OCI-LY7 (cell line): ENCODE measurements at places on chromosomes 7 and 10. TPM values are rescaled to one million over a fixed set of nuclear protein-coding genes. Genes with fewer than 3 reads are reported as not detected.

DNA sequence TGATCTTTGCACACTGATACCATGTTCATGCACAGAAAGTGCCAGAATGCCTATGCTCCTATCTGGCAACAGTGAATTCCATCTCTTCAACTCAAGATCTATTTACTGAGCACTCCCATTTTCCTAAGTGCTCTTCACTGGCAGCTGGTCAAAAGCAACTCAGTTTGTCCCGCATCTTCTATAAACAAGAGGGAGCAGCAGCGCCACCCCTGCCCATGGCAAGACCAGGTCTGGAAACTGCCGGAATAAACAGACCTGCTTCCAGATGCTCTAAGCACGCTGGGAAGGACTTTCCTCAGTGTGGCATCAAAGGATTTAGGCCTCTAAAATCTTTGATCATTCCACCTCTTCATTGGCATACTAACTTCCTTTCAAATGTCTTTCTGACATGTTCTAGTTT is 104.4 kb upstream of the MACROH2A2 start:
- DNase-seq: no peak

DNA sequence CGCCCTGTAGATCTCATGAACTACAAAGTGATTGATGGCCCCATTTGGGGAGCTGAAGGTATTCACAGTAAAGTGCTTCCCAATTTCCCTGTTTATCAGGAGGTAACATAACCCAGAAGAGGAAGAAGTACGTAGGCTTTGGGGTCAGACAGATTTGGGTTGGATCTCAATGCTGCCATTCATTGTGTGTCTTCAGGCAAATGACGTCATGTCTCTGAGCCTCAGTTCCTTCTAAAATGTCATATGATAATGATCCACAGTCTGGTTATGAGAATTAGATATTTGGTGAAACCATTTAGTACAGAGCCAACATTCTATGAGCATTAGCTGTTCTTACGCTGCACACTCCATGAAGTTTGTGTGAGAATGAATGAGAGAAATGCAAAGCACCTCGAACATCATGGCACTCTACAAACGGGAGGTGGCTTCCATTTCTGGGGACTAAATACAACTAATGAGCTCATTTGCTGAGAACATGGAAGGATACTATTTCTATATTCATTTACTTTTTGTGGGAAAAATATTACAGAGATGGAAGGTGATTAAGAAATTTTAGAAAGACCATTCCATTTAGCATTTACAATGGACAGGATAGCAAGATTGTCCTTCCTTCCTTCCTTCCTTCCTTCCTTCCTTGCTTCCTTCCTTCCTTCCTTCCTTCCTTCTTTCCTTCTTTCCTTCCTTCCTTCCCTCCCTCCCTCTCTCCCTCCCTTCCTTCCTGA is 13.8 kb upstream of the JCAD start:
- no peak for DNase-seq

DNA sequence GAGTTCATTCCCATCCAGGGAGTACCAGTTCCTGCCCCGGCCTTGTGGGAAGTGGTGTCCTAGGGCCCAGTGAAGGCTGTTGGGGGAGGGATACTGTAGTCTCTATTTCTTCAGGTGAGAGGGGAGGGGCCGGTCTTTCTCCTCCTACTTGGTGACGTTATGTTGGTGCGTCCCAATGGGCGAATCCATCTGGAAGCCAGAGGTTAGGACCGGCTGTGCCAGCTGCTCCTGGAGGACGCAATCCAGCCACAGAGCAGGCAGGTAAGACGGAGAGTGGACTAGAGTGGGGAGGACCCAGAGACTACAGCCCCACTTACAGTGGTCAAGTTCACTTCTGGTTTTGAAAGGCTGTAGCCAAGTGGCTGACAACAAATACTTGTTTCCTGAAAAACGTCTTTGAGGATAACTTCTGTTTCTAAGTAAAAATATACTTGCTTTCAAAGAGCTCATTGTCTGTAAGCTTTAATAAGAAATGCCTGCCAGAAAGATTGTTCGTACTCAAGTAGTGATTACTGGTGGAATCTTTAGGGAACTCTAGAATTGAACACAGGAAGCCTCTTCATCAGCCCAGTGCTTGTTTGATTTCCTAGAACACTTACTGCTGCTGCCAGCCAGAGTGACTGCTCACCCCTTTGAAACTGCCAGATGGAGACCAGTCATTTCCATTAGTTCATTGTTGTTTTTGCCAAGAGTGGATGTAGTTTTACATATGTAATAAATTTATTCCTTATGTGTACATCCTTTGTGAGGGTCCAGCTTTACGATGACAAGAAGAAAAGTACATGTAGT is 25.4 kb downstream of the RBM33 start:
- DNase-seq: no peak

DNA sequence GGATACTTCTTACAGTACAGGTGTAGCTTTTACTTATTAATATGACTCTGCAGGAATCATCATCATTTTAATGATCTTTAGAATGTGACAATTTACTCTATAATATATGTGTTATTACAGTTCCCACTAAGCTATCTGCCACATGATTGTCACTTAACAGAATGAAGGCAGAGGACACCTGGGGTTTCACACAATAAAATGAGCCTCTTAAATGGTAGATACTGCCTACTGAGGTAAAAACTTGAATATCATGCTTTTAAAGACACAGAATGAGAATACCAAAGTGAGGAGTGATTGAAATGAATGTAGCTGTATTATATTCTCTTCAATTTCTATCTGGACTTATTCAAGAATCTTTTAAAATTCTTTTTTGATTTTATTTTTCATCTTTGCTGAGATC is 1255.3 kb upstream of the LRRN3 start:
- DNase-seq: no peak

DNA sequence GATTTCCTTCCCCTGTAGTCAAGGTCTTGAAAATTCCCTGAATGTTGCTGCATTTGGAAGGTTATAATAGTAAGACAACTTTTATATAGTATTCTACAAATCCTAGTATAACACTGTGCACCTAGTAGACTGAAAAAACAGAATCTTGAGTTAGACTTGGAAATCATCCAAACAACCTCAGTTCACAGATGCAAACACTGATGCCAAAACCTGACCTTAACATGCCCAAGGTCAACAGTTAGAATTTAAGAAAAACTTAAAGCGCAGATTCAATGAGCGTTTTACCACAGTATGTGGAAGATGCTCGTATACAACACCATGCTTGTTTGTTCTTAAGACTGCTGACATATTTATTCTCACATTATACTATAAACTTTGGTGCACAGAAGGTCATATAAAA is 3.0 kb downstream of the PIP4K2A start:
- DNase-seq: no peak

Gene BUD31
- total RNA-seq: 100 and 114 TPM in 2 replicates

GRCh38 chr10:26699631-26700030 is 2.1 kb downstream of the PDSS1 start:
- no peak for DNase-seq

Gene GBX1
- not detected in 2 replicates for total RNA-seq

Gene FXYD4
- total RNA-seq: not detected in 2 replicates

Gene CSGALNACT2
- total RNA-seq: 33.6 and 38.8 TPM in 2 replicates

DNA sequence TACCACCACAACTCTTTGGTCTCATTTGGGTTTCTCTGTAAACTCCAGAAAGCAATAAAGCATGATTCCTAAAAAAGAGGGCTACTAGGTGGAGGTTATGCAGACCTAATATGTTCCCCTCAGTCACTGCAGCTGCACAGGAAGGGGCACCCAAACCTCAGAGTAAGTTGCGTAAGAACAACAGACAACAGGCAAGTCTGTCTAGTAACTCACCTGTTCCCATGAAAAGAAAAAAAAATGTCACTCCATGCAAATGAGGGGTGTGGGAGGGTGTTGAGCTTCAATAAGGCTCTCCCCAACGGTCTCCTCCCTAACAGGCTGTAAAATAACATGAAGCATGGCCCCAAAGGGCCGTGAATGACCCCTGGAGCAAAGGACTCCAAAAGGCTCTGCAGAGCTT is 461.4 kb downstream of the KCNMA1 start:
- DNase-seq: peak; percentile 13

- no peak for DNase-seq
Measured at GRCh38 chr10:88042160-88043100, 179.0 kb downstream of the PTEN start.

DNA sequence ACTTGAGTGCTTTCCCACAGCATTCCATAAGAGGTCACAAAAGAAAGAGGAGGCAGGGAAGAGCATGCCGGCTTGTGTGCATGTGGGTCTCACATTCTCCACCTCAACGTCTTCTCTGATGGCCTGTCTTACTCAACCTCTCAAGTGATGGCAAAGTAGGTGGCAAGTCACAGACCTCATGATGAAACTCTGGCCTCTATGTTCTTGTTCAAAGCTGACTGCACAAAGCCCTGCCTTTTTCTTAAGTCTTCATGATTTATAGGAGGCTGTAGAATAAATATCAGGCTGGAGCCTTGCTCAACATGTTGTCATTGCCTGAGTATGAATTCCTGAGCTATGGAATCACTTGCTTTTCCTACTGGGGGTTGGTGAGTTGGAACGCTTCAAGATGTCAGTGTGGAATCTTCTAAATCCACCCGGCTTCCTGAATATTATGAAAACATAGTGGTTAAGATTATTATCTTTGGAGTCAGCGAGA is 213.6 kb upstream of the INHBA start:
- DNase-seq: no peak

DNA sequence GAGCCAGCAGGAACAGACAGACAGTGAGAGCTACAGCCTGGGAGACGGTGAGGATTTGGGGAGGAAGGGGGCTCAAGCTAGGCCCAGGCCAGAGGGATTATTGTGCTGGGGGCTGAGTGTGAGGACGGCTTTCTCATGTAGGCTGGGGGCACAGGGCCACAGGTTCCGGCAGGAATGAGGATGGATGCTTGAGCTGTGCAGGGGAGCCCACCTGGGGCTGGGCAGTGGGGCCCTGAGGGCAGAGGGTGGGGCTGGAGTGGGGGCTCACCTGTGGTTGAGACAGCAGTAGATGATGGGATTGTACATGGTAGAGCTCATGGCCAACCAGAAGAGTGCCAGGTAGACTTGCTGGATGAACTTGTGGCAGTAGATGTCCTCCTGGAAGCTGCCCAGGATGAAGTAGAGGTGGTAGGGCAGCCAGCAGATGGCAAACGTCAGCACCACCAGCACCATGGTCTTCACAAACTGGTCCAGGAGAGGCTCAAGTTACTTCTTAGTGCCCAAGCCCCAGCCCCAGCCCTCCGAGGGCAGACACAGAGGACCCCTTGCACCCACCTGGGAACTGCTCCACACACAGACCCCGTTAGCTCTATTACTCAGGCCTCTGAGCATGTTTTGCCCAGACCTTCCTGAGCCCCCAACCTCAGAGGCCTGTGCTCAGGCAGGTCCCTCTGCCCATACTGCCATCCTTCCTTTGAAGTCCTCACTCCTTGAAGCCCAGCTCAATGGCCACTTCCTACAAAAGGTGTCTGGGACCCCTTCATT is 9.7 kb downstream of the TACR2 start:
- DNase-seq: no peak

Gene ACBD7
- total RNA-seq: 15.0 and 19.4 TPM in 2 replicates
